ENCODE measurements at places on chromosomes 2 and 18.

DNA sequence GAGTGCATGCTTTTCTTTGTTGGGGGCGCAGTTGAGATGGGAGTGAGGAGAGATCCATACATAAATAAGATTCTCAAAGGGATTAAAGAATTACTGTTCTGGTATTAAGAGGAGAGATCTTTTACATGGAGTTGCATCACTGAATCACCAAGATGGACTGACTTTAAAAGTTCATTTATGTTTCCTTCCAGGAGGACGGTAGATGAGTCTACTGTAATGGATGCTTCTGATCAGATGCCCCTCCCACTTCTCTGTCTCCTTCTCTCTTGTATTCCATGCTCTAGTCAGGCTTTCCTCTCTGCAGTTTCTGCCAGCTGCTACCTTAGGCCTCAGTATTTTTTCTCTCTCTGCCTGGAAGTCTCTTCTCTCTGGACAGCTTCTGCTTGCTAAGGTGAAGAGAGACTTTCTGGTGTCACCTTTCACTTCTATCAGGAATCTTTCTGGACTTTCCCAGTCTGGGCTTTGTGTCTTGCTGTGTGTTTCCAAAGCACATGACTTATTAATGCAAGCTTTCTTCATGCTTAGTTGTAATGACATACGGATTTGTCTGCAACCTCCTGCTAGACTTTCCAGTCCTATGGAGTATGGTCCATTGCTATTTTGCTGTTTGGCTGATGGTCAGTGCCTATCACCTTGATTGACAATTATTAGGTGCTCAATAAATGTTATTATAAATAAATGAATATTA is 23.6 kb downstream of the FAM171B start:
- DNase-seq = no peak

DNA sequence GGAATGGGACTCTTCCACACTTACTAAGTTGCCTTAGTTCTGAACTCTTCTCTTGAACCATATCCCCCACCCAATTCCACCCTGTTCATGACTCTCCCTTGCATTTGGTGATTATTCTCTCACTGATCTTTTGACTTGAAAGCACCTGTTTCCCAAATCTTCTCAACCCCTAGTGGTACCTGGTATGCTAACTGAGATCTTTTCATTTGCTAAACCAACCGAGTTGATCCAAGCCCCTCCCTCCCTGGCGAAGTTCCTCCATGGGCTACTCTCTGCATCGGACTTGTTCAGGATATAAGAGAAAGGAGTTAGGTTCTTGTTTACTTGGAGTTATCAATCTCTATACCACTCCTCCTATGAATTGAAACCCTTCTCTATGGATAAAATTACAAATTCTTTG is 593.5 kb downstream of the BCL11A start:
- DNase-seq = no peak

GRCh38 chr2:135409436-135409835 is 121.6 kb downstream of the ZRANB3 start:
- no peak for DNase-seq

DNA sequence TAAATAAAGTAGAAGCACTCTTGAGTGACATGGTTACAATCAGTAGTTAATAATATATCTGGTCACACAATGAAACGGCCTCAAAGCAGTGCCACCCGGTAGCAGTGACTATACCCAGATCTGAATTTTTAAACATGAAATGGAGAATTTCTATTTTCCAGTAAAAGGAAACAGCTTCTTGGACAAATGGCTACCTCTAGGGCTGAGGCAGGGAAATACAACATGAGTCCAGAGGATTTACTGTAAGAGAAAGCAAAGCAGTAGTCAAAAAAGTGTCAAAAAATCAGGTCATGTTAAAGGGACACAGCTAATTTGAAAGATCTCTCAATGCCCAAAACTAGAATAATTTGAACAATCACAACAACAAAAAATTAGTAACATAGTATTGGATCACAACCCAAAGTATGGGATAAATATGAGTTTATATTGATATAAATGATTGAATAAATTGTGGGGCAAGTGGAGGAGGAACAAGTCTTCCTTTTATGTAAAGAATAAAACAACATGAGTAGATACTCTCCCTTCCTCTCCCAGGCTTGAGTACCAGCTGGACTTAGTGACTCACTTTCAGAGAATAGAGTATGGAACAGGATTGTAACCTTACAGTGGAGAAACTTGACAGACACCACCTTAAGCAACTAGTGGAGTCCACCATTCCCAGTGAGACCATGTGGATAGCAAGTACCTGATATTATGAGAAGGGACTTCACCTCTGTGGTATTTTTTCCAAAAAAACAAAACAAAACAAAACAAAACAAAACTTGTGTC is 180.8 kb downstream of the MBD2 start:
- DNase-seq = no peak

GRCh38 chr2:49582946-49583345 is 428.6 kb upstream of the FSHR start:
- no peak for DNase-seq

DNA sequence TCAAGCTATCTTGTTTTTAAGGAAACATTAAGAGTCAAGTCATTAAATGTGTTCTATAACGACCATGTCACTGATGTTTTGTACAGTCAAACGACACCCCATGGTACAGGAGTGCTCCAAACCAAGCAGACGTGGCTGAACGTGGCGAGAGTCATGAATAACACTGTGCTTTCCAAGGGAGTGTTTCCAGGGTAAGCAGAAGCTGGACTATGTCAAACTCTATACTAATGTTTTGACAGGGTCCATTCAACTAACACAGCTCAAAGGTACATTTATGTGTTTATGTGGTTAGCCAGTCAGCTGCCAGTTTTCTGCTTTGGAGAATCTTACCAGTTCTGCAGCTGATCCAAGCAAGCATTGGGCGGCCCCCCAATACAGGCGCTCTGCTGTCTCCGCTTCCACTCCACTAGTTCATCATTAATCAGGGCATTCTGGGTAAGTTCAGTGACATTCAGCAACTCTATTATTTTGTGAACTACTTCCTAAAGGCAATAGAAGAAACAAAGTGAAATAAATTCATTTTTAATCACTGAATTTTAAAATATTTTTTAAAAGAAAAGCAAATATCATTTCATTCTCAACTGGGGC is 16.4 kb downstream of the STAT1 start:
- DNase-seq = no peak

- no peak for DNase-seq
Measured at GRCh38 chr2:234963773-234964615, 12.2 kb downstream of the SH3BP4 start.

- no peak for DNase-seq
Measured at GRCh38 chr2:28155627-28156026, 237.0 kb upstream of the FOSL2 start.

DNA sequence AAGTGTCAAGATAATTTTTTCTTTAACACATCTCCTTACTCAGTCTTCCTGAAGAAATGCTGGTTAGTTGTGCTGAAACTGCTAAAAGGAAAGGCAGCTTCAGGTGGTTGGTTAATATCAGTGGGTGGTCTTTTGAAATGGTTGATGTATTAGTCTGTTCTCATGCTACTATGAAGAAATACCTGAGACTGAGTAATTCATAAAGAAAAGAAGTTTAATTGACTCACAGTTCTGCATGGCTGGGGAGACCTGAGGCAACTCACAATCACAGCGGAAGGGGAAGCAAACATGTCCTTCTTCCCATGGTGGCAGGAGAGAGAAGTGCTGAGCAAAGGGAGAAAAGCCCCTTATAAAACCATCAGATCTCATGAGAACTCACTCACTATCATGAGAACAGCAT is 125.9 kb upstream of the CYRIA start:
- no peak for DNase-seq

DNA sequence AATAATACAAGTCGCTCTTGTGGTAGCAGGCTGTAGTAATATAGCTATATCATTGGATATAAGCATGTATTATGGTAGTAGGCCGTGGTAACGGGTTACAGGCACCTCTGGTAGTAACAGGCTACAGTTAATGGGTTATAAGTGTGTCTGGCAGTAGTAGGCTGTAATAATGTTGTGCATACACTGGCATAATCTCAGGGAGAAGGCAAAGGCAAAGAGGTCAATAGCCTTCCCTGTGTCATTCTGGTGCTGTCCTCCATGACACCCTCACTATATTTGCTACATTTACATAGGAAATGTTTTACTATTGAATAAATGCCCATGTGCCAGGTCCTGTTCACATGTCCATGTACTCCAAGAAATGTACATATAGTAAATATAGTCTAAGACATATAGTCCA is 12.8 kb upstream of the TNP1 start:
- DNase-seq = no peak

DNA sequence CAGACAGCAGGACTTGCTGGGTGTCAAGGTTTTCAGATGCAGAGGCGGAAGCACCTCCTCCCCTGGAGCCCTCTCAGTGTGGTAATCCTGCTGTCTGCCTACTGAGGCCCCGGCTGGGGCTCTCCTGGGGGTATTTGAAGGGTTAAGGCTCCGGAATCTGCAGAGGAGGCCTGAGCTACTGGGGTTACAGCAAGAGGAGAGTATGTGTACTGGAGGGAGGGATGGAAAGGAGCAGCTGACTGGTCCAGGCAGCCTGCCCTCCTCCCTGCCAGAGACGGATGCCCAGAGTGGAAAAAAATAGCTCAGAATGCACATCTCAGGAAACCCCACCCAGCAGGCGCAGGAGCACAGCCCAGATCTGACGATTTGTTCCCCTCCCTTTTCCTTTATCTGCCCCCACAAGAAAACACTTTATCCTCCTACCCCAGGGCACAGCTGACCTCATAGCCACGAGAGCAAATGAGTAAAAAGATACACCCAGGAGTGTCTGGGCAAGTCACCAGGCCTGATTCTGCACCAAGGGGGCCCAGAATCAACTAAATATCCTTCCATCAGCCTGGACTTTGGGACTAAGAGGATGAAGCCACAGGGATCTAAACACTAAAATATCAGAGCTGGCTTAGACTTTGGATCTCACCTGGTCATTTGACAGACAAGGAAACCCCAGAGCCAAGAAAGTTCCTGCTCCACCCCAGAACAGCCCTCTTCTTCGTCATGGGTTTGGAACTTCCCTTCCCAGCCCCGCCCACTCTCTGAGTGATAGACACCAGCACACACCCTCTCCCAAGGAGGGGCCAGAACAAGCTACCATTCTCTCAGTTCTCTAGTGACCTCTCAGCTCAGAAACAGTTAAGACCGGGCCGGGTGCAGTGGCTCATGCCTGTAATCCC is 5.5 kb downstream of the TMBIM1 start:
- peak; percentile 81 for DNase-seq

- DNase-seq = no peak
Measured at GRCh38 chr2:69138793-69139459, 125.9 kb downstream of the ANTXR1 start.
